Left forelimb (tissue), 1 donor: ENCODE measurements at places on chromosomes 13 and 19.

GRCh38 chr19:58558623-58559274, 338 bp upstream of the UBE2M start:
- DNase-seq, result peak; percentile 99

GRCh38 chr13:105982219-105982930, 553.1 kb downstream of the EFNB2 start:
- no peak for DNase-seq

GRCh38 chr13:113028336-113029060, 59.5 kb downstream of the MCF2L start:
- DNase-seq, result no peak

GRCh38 chr13:58397596-58398387, 766.2 kb downstream of the PCDH17 start:
- no peak for DNase-seq

DNA sequence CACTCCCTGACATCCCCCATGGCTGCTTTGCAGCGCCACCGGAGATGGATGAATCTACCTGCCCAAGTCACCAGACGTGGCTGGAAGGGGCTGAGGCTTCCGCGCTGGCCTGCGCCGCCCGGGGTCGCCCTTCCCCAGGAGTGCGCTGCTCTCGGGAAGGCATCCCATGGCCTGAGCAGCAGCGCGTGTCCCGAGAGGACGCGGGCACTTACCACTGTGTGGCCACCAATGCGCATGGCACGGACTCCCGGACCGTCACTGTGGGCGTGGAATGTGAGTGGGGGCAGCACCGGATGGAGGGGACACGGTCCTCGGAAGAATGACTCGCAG, 4.6 kb downstream of the ICAM5 start:
- DNase-seq, result peak; percentile 63

GRCh38 chr13:105915146-105915850, 620.2 kb downstream of the EFNB2 start:
- DNase-seq, result no peak

- no peak for DNase-seq
Measured at GRCh38 chr13:62847520-62847919, 1431.9 kb upstream of the PCDH20 start.

- DNase-seq, result no peak
Measured at GRCh38 chr19:18878858-18879578, 16.9 kb downstream of the CERS1 start.

DNA sequence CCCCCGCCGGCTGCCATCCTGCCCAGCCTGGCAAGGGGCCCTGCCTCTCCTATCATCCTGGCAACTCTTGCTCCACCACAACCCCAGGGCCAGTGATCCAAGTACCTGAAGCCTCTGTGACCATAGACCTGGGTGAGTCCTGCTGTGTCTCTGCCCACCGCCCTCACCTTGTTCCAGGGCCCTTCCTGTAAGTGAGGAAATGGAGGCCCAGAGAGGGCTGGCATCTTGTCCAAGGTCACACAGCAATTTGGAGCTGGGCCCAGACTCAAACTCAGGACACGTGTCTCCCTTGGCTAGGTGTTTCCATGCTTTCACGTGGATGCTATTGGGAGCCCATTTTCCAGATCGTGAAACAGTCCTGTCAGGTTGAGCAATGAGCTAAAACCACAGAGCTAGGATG, 3.7 kb downstream of the CREB3L3 start:
- DNase-seq, result no peak

DNA sequence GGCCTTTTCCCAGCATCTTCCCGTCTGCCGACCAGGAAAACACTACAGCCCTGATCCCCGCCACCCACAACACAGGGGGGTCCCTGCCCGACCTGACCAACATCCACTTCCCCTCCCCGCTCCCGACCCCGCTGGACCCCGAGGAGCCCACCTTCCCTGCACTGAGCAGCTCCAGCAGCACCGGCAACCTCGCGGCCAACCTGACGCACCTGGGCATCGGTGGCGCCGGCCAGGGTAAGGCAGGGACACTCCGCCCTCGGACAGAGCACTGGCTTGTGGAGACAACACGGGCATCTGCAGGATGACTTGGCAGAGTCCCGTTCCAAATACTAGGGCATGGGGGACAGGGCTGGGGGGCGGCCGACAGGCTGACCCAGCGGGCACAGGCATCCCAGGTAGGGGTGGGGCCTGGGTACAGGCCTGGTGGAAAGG, 31.1 kb downstream of the COMP start:
- no peak for DNase-seq

GRCh38 chr13:80180740-80181355, 160.1 kb downstream of the SPRY2 start:
- DNase-seq, result no peak

DNA sequence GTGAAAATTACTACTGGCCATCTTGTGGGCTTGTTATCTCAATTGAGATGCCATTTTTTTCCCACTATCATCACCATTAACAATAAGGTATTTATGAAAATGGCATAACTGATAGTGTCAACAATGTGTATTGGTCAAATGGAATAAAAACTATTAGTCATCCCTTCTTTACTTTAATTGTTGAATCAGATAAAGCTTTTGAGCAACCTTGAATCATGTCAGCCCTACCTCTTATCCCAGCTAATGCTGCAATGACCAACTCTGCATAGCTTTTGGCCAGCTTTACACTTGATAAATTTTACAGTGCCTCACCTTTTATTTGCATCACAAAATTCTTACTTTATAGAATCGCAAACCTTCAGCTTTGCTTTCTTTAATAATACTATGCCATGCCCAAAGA, 784.0 kb upstream of the PRR20A start:
- no peak for DNase-seq

DNA sequence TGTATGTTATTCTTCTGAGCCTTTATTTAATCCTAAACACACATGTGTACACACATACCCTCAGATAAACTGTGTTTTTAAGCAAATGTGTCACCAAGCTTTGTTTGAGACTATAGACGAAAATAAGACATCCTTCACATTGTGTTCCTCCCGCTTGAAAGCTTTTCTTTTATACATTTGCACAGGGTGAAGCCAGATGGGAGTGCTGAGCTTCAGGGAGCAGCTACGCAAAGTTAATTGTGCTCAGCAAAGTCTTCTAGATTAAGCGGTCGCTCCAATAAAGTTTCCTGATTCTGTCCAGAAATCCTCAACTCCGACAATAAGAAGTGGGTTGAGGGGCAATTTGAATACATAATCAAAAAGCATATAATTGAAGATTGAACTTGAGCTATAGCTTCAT, 117.2 kb upstream of the ARGLU1 start:
- no peak for DNase-seq

DNA sequence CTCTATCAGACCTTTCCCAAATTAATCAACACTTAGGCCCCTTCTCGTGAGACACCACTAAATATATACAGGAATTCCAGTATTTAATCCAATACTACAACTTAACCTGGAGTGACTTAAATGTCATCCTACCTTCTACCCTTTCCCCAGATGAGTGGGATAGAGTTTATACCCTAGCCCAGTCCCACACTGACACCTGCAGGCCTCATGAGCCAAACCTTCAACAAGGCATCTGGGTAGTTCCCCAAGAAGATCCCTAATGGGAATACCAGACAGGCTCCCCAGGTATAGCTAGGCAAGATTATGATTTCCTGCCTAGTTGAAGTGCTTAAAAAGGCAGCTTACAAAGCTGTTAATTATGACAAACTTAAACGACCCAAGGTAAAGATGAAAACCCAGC, 15.9 kb downstream of the ZNF83 start:
- DNase-seq, result no peak

GRCh38 chr13:77516342-77516789, 19.1 kb upstream of the SCEL start:
- no peak for DNase-seq

DNA sequence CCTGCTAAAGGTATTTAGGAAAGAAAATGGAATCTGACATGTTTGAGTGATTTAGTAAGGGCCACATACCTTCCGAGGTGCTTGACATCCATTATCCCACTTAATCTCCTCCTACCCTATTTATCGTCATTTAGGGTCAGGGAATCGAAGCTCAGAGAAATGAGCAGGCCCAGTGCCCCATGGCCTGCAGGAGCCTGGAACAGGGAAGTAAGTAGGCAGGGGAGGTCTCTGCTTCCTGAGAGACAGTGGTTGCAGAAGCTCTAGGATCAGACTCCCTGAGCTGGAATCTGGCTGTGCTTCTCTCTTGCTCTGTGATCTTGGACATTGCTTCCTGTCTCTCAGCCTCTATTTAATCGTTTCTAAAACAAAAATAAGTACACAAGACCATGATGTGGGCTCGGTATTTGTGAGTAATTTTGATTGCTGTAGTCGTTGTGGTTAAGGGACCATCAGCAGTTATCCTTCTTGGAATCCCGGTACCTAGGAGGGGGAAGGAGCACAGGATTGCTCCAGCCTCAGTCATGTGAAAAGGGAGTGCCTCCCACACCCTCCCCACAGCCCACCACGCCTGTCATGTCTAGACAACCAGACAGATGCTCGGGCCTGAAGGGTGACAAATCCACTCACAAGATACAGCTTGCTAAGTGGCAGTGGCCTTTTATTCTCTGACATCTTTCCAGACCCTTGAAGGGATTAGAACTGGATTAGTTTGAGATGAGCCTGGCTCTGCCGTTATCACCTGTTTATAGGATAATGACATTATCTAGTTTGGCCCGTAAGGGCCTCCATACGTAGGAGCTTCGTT, 169.2 kb upstream of the TSHZ3 start:
- peak; percentile 28 for DNase-seq

DNA sequence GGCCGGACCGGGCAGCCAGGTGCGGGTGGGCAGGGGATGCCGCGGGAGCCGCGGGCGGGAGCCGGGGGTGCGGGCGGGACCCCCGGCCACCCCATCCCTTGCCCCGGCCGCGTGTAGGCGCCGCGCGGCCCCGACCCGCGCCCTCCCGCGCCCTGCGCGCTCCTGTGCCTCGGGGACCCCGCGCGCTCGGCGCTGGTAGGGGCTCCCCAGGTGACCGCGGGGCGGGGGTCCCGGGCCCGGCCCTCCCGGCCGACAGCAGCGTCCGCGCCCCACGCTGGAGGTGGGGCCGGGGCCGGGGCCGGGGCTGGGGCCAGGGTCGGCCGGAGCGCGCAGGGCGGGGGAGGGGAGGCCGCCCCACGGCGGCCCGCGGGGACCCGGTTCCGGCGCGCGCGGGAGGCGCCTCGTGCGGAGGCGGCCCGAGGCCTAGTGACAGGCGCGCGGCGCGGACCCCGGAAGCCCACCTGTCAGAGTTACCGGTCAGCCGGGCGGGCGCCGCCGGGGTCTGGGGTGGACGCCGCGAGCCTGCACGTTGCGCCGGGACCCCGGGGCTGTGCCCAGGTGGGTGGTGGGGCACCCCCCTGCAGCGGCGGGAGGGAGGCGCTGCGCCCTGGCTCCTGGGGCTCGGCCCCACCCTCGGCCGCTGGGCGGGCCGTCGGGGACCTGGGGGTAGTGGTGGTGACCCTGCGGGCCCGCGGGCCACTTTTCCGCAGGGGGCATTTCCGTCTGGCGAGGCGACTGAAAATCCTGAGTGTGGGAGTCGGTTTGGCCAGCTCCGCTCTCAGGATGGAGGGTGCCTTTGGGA, 518 bp downstream of the TFDP1 start:
- no peak for DNase-seq

DNA sequence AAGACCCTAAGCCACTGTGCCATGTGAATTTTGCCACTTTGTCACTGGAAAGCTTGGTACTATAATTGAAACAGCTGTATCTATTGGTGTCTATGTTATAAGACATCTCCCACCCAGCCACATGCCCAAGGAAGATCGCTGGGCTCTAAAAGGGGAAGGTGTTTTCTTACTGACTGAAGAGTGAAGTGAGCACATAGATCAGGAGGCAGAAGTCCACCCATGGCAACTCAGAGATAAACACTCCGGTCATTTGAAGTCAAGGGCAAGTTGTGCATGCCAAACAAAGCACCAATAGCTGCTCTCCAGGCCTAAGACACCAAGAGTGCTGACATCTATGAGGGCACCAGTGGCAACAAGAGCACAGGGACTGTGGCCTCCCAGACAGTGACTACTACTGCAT, 153.8 kb downstream of the KCTD12 start:
- no peak for DNase-seq

DNA sequence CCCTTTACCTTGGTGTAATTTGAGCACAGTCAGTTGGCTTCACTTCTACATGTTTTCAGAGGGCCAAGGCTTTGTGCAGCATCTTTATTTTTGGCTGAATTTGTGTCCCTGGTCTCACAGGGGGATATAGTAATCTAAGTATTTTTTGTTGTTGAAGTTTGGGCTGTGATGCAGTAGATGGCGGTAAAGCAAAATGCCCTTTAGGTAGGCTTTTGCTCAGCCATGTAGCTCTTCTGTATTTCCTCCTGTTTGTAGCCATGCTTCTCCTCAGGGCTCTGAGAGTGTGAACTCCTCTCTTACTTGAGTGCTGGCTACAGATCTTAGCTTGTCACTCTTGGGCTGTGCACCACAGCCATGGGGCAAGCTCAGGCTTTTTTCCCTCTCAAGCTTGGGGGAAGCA, 328.6 kb downstream of the SLITRK5 start:
- no peak for DNase-seq

DNA sequence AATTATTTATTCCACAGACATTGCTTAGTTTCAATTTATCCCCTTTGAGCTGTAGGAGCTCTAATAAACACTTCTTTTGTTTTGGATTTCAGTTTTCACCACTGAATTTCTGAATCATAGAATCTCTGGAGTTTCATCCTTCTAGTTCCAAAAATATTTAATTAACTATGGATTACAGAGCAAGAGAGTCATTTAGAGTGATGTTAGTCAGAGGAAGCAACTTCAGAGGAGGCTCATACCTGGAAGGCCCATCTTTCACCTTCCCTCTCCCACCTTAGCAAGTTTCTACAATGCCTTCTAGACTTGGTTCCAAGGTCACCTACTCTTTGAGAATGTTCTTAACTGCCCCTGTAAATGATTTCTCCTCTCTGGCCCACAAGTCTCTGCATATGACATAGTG, 353.2 kb downstream of the SPRY2 start:
- no peak for DNase-seq

DNA sequence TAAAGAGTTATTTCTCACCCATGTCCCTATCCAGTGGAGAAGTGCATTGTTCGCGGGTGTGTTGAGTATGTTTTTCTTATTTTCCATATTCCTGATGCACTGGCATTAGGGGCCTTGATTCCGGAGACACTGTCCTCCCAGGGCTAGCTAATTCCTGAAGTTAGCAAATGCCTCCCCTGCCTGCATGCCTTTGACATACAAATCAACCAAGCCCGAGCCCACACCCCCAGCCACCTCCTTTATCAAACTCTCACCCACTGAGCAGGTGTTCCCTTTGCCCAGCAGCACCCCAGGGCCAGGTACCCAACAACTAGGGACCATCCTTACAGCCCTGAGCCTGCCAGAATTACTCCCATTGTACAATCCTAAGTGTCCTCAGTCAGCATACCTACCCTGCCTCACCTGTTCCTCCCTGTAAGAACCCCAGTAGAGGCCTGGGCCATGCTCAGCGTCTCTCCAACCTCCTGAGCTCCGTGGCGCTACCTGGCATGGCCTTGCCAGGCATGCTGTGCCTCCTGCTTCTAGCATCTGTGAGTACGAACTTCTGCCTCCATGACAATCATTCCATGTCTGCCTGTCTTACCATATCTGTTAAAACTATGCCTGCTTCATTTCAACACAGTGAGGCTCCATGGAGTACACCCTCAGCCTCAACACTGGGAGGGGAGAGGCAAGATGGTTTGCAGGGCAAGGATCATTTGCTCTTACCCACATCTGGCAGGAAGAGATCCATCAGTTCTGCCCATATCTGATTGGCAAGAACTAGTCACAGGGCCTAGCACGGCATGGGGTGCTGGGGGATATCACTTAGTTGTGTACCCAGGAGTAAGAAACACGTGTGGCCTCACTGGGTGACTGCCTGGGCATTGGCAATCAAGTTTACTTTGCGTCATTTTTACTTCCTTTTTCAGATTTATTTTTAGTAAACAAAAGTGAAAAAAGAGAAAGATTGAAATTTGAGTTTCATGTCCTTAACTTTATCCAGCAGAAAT, 203.9 kb downstream of the SHISA2 start:
- no peak for DNase-seq

GRCh38 chr13:103883698-103884097, 817.5 kb upstream of the SLC10A2 start:
- no peak for DNase-seq
